T-helper 2 cell treated with Interferon-gamma antibody and Interleukin-4, amounts not matched to agents 5 μg/mL and 100 μg/mL, for 36 hours (primary cell): ENCODE measurements at places on chromosomes 3 and 15.

DNA sequence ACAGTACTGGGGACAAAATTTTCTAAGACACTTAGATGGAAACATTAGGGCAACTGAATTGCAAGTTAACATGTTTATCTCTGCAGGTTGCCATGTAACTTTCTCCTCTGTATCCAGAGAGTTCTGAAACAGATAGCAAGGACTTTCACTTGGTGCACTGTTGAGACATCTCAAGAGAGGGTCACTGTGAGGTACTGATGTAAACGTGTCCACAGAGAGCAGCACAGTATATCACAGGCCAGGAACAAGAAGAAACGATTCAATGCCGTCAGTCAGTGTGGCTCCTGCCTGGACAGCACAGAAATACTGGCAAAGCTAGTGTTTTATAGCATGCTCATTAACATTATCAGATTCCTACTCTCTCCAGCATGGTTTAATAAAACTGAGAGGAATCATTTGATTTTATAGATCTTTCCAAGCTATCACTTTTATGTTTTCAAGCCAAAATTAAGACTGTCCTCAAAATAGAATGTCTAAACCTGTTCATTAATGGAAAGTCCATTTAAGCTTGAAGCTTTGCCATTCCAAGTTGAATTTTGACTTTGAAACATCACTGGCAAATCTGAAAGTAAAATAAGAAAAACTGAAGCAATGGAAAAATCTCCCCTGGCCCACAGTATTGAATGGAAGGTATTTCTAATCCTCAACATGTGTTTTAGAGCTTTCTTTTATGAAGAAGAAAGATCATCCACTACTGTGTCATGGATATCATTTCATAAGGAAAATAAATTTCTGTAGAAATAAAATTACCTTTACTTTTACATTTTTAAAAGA, 102.7 kb downstream of the IMPG2 start:
- H3K27ac ChIP-seq, result no peak overlapping the region
- no peak overlapping the region for H3K4me3 ChIP-seq
- no peak for DNase-seq
- no peaks in the 10 kb centered on the region for H3K27me3 ChIP-seq
- no peaks in the 10 kb centered on the region for H3K36me3 ChIP-seq

GRCh38 chr3:101690972-101691371, 4.5 kb upstream of the RPL24 start:
- H3K36me3 ChIP-seq, result peaks cover 6% of the 10 kb centered on the region
- no peak for DNase-seq
- peaks cover 14% of the 10 kb centered on the region for H3K4me1 ChIP-seq
- H3K4me3 ChIP-seq, result no peak overlapping the region
- H3K27ac ChIP-seq, result no peak overlapping the region
- H3K27me3 ChIP-seq, result no peaks in the 10 kb centered on the region

DNA sequence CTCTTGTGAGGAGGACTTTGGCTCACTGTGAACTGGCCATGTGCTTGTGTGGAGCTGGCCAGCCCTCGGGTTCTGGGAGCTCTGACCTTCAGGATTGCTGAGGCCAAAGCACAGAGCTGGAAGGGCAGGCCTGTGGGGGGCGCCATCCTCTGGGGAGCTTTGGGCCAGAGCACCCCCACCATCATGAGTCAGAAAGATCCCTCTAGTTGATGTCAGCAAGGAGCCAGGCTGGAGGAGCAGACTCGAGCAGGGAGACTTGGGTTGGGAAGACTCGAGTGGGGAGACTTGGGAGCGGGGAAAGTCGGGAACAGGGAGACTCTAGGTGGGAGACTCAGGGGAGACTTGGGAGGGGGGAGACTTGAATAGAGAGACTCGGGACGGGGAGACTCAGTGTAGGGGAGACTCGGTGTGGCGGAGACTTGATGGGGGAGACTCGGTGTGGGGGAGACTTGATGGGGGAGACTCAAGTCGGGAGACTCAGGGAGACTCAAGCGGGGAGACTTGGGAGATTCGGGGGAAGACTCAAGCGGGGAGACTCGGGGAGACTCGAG, 37.7 kb upstream of the PLXNA1 start:
- no peaks in the 10 kb centered on the region for H3K36me3 ChIP-seq
- H3K4me1 ChIP-seq, result peaks cover 3% of the 10 kb centered on the region
- DNase-seq, result no peak
- H3K4me3 ChIP-seq, result no peak overlapping the region
- H3K27me3 ChIP-seq, result no peaks in the 10 kb centered on the region

GRCh38 chr3:176354843-176355242, 842.4 kb downstream of the TBL1XR1 start:
- no peak overlapping the region for H3K4me3 ChIP-seq
- no peaks in the 10 kb centered on the region for H3K4me1 ChIP-seq
- H3K36me3 ChIP-seq, result no peaks in the 10 kb centered on the region

- no peaks in the 10 kb centered on the region for H3K27me3 ChIP-seq
- H3K4me3 ChIP-seq, result no peak overlapping the region
- no peaks in the 10 kb centered on the region for H3K4me1 ChIP-seq
Measured at GRCh38 chr3:110420158-110420641, 651.4 kb upstream of the NECTIN3 start.

DNA sequence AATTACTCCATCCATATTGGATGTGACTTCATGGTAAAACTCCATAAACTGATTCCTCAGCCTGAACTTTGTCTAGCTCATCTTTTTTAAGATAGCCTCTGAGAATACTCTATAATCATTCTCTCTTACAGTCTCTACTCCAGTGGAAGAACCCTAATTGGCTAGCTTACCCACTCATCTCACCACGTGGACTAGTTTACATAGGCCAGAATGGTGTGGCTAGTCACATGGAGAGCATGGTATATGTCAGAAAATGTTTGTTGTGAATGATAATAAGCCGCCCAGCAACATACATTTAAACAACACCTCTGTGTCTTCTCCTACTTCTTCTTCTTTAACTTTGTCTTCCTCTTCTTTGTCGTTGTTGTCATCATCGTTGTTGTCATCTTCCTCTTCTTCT, 389.2 kb upstream of the LRRC3B start:
- DNase-seq, result no peak
- no peaks in the 10 kb centered on the region for H3K36me3 ChIP-seq
- H3K4me1 ChIP-seq, result no peaks in the 10 kb centered on the region
- no peak overlapping the region for H3K27ac ChIP-seq

DNA sequence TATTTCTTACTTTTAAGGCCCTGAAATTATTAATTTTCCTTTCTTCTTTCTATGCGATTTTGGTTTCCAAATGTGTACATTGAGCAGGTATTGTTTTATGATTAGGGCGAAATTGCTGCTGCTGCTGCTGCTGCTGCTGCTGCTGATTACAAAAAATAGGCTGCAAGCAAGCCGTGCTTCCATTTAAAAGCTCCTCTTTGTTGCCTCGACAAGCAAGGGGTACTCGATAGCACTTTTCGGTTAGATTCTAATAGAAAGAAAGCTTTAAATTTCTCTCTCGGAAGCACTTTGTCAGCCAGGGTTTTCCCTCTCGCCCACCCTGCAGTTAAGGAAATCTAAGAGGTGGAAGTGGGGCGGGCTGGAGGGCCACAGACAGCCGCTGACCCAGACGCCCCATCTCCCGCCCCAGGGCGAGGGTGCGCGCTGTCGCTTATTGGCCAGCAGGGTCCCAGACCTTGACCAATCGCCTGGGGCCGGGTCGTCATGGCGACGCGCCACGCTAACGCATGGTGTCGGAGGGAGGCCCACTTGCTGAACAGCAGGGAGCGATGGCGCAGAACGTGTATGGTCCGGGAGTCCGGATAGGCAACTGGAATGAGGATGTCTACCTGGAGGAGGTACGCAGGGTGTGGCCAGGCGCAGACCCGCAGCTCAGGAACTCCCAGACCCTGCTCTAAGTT, at the start of gene CFAP161:
Gene CFAP161 (plus strand): TSS at position 489 of the 680 bp plus-strand sequence. CDS start 60 bp downstream, at position 549.
- peaks cover 3% of the 10 kb centered on the region for H3K4me1 ChIP-seq
- peak within 1 kb of the TSS; percentile 40 for H3K4me3 ChIP-seq
- no peaks in the 10 kb centered on the region for H3K36me3 ChIP-seq
- DNase-seq, result peak; percentile 22

DNA sequence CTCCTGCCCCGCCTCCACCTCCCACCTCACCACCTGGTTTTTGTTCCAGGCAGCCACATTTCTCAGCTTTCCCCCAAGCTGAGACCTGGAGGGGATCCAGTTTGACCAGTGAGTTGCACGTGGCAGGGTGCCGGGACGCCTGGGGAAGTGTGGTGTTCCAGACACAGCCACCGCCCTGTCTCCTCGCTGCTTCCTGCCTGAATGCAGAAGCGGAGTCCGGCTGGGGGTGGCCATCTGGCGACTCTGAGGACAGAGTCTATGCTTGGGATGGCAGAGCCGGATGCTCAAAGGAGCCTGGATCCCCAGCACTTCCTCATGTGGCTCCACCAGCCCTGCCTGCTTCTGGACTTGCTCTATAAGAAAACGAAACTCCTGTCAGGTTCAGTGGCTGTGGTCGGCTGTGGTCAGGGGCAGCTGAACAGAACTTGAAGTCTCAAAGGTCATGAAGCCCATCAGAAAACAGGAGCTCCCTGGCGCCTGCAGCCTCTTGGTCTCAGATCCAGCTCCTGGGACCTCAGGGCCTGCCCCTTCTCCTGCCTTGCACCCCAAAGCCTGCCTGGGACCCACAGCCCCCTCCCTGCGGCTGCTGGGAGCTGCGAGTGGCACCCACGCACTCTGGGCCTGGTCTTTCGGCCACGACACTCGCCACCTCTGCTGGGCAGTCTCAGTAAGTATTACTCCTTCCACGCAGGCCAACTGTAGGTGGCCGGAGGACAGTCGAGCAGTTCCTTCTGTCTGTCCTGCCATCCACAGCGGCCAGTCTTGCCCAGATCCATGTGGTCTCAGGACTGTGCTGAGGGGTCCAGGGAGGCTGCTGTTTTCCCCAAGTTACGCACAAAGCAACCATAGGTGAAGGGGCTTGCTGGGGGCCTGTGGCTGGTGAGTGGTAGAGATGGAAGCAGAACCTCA, 112.8 kb upstream of the MEF2A start:
- H3K27ac ChIP-seq, result no peak overlapping the region
- H3K4me3 ChIP-seq, result no peak overlapping the region
- no peaks in the 10 kb centered on the region for H3K36me3 ChIP-seq
- no peak for DNase-seq
- peaks cover 27% of the 10 kb centered on the region for H3K4me1 ChIP-seq

- no peak for DNase-seq
- no peak overlapping the region for H3K4me3 ChIP-seq
- no peak overlapping the region for H3K27ac ChIP-seq
- no peaks in the 10 kb centered on the region for H3K4me1 ChIP-seq
- H3K36me3 ChIP-seq, result no peaks in the 10 kb centered on the region
Measured at GRCh38 chr3:78820542-78820941, 947.3 kb downstream of the ROBO1 start.

DNA sequence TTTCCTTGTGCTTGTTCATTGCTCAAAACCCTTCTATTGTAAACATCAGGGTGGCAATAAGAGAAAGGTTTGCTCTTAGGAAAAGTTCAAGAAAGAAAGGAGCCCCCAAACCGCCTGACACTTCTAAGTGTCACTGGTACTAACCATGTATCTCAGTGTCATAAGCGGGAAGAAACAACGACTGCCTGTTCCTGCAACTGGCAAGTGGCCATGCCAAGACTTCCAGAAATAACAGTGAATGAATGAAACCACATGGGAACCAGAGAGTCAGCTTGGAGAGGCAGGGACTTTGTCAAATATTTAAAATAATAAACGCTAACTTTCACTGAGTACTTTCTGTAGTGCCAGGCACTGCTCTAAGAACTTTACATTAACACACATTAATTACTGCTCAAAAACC, 1.1 kb downstream of the PLSCR2 start:
- no peak overlapping the region for H3K27ac ChIP-seq
- DNase-seq, result no peak
- no peaks in the 10 kb centered on the region for H3K36me3 ChIP-seq
- no peaks in the 10 kb centered on the region for H3K27me3 ChIP-seq
- H3K4me3 ChIP-seq, result no peak overlapping the region
- peaks cover 19% of the 10 kb centered on the region for H3K4me1 ChIP-seq

GRCh38 chr15:67267951-67268941, 13.7 kb downstream of the IQCH start:
- H3K4me1 ChIP-seq, result peaks cover 4% of the 10 kb centered on the region
- H3K4me3 ChIP-seq, result no peak overlapping the region
- H3K27me3 ChIP-seq, result peaks cover 35% of the 10 kb centered on the region
- no peak overlapping the region for H3K27ac ChIP-seq
- no peak for DNase-seq
- no peaks in the 10 kb centered on the region for H3K36me3 ChIP-seq

DNA sequence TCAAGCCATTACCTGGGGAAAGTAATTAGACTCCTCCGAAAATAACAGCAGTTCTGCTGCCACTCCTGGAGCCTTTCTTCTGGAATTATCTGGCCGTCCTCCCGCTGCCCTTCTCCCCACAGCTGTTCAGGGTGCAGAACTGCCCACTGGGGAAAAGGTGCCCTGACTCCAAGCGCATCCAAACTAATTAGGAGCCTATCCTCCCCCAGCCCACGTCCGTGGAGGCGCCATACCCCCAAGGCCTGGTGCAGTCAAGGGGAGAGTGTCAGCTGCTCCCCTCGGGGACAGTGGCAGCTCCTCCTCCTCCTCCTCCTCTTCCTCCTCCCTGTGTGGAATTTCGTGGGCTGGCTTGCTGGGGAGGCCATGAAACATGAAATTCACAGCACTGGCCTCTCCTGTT, 177.2 kb downstream of the XXYLT1 start:
- no peak for DNase-seq
- no peak overlapping the region for H3K27ac ChIP-seq
- no peaks in the 10 kb centered on the region for H3K36me3 ChIP-seq
- no peaks in the 10 kb centered on the region for H3K4me1 ChIP-seq
- H3K4me3 ChIP-seq, result no peak overlapping the region

DNA sequence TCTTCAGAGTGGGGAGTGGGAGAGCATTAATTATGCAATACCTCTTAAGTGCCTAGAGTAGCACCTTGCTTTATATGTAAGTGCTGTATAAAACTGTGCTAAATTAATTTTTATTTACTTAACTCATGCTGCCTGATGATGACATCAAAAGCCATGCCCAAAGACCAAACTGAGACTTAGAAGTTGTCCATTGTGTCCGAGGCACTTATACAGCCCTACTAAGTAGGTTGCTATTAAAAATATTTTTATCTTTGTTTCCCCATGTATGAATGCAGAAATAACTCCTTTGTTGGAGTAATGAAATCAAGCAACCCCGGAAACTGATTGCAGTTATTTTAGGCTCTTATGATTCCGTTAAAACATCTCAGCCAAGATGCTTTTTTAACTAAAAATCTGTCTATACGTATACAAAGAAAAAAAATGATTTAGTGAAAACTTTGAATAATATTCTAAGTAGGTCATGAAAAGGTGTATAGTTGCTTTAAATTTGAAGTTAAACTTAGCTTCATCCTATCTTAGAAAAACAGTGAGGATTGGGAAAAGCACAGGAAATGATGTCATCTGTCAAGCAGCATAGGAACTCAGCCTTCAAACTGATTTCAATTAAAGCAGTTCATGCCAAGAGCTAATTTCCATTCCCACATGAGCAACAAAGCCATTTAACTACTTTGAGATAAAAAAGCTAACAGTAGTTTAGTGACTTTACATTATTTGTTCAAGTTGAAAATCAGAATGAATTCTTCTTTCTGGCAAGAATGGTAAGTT, 43.0 kb downstream of the FBN1 start:
- H3K27me3 ChIP-seq, result no peaks in the 10 kb centered on the region
- no peak overlapping the region for H3K4me3 ChIP-seq
- H3K36me3 ChIP-seq, result no peaks in the 10 kb centered on the region
- H3K4me1 ChIP-seq, result no peaks in the 10 kb centered on the region
